ENCODE measurements at places on chromosomes 12 and 14.
A peak's percentile ranks its signal among the peaks of the same experiment; 100 is the strongest.

DNA sequence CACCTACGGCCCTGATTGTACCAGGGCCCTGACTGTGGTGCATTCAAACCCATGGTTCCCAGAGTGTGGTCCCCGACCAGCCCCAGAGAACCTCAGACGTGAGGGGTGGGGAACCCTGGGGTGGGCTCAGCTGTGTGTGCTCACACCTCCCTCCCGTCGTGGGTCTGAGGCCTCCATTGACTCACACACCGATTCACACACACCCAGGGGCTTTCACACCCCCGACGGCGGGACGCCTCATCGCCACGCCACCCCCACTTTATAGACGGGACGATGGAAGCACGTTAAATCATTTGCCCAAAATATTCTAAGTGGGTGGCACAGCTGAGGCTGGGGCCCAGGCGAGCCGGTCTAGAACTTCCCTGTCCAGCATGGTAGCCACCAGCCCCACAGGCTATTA is 3.4 kb upstream of the FBRSL1 start:
- no peak for ATAC-seq

DNA sequence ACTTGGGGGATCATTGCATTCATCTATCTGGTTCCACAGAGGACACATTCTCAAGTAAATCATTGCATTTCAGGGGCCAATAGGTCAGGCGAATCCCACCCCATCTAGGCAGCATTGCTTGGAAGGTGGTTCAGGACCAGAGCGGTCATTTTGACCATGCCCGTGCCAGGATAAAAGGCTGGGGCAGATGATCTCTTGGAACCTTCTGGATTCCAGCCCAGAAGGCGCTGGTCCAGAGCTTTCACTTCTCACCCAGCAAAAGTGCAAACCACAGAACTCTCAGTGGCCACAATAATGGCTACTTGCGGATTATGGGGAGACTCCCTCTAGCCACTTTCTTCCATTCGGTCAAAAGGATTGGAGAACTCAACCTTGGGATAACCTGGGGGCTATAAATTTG is 595 bp upstream of the KRT85 start:
- ATAC-seq: no peak

DNA sequence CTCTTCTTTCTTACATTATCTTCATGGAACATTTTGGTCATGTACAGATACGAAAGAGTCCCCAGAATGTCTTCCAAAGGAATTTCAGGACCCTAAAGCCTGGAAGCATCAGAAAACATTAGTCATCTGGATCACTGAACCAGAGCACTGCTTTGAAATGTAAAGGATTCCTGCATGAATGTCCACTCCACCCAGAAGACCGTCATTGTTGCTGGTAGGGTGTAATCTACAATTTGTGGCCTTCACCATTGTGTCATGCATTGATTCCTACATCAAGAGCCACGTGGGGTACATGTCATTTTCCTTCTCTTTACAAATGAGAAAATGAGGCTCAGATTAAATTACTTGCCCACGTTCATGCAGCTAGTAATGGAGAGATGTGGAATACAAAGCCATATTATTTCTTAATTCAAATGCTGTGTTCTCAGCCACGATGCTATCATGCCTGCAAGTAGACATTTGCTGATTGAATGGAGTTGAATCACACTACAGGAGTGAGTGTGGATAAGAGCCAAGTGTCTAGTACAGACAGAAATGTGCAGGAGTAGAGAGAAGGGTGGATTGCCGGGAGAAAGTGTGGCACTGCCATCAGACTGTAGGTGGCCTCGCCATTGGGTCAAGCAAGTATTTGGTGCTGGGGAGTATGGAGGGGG is 231.2 kb downstream of the C12orf75 start:
- peak; percentile 54 for ATAC-seq

- no peak for ATAC-seq
Measured at GRCh38 chr12:79624378-79624777, 66.4 kb downstream of the PAWR start.

DNA sequence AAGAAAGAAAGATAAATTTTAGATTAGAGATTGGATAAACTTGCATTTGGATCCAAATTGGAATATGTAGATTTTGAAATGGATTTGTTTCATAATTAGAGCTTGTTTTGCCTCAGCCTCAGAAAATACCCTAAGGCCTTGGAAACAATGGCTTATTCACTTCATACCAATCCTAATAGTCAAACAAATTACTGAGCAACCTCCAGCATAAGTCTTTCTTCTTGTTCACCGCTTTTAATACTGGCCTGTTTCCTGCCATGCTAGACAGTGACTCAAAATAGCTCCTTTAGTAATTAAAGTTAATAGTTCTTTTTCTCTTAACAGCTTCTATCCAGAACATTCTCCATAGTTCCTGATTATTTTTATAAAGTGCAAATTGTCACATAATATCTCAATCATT is 110.9 kb upstream of the DNM1L start:
- peak; percentile 92 for ATAC-seq

DNA sequence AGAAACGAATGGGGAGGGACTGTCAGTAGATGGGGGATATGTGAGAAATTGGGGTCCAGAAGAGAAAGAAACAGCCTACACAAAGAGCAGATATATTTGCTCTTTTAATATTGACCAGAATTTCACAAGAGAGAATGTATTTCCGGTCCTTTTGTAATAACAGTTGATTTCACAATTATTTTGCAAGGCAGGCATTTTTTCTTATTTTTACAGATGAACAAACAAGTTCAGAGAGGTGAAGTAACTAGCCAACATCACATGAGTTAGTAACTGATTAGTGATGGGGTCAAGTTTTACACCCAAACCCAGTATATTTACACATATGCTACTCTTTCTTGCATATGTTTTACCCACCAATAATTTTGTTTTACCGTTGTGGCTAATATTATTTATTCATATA is 188.2 kb downstream of the NAV3 start:
- no peak for ATAC-seq

DNA sequence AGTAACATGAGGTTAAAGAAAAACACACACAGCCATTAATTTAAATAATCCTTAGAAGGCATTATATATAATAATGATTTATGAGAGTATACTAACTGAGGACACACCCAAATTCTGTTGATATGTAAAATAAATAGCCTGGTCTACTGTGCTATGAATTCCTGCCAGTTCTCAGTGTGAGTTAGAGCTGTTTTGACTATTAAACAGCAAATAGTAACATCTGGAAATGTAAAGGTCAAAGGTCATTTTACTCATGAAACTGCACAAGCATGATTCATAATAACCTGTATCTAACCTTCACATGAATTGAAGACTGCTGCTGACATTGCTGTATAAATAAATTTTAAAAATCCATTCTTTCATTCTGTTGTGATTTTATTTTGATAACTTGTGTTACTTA is 966.7 kb downstream of the SLC6A15 start:
- peak; percentile 55 for ATAC-seq

DNA sequence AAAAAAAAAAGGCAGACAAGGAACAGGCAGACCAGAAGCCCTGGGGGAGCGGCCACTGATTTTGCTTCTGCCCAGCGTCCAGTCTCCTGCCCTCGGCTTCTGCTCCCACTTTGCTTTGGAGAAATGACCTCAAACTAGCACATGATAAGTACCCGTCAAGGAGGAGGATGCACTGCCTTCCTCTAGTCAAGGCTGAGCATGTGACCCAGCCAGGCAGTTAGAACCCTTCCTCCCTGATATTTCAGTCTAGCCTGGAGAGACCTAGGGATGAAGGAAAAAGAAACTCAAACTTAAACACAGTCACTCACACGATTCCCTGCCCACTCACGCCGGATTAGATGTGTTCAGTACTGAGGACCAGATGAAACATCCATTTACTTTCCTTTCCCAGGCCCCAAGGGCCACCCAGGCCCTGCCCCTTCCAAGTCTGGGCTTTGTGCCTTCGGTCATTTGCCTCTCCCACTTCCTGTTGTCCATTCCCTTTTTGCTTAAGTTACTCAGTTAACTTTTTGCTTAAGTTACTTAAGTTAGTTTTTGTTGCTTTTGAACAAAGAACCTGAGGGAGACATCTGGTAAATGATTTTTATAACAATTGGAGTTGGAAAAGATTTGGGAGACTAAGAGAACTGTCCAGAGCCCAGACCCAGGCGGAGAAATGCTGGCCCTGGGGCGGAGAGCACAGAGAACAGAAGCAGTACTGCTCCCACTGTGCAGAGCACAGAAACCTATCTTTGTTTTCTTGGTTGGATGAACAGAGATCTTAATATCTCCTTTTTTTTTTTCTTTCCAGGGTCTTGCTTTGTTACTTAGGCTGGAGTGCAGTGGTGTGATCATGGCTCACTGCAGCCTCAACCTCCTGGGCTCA is 23.0 kb upstream of the TTC7B start:
- ATAC-seq: no peak

DNA sequence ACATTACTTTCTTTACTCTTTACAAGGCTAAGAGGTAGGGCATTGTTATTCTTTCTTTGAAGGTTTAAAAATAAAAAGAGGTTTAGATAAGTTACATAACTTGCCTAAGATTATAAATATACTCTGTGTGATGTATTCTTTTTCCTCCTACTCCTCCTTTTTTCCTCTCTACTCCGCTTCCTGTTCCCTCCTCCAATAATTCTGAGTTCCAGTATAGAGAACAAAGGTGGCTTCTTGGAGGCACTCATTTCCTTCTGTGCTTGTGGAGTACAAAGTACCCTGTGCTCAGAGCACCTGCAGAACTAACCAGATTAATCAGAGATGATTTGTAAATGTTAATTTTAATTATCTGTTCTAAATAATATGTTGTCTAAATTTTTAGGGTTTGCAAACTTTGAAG is 11.3 kb downstream of the LRRC9 start:
- ATAC-seq: no peak

DNA sequence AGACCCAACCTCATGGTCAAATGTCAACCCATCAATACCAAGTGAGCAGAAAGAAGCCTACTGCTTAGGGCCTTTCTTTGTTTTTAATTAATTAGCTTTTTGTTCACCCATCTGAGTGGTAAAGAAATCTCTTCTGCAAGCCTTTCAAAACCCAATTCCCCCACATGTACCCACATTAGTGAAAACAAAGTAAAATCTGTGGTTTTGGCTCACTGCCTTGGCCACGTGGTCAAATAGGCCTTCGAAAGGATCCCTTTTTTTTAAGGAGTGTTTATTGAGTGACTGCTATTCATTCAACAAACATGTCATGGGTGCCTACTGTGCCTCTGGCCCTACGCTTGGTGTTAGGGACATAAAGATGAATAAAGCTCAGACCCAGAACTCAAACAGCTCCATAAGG is 160.1 kb downstream of the NUAK1 start:
- ATAC-seq: no peak

DNA sequence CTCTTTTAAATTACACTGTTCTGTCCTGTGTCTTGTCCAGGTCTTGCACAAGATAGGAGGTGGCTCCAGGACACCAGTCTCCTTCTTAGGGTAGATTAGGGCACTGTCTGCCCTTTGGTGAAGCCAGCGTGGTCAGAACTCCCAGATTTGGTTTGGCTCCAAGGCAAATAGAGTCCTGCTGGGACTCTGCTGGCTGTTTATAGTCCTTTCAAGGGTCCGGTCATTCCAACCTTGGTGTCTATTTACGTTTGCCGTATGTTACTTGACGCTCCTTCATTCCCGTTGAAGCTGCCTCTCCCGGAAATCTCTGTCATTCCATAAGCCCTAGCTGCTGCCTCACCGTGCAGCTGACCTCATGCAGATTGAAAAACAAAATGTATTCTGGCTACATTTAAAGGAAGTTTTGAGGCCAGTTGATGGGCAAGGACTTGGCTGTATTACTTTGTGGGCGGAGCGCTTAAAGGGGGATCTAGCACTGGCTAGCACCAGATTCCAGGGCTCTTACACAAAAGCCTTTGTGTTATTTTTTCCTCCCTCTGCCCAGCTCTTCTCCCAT is 180.6 kb downstream of the AKAP6 start:
- peak; percentile 24 for ATAC-seq

DNA sequence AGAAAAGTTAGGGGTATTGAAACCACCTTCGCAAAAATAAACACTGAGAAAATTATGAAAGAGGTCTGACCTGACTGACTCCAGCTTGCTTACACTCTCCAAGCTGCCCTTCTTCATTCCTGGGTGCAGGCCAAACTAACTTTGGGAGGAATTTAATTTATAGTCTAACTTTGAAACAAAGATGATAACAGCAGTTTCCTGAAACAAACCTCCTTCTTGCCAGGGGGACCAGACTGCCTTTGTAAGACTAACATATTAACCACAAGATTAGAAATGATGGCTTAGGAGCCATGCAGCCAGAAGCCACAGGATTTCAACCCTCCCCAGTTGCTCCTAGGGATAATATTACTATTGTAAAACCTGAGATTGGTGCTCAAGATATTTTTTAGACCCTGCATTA is 13.8 kb upstream of the EEA1 start:
- no peak for ATAC-seq

- no peak for ATAC-seq
Measured at GRCh38 chr14:102603293-102603907, 11.0 kb downstream of the RCOR1 start.

GRCh38 chr12:98970210-98970609 is 325.1 kb downstream of the APAF1 start:
- ATAC-seq: no peak

GRCh38 chr12:95918194-95918993 is 24.0 kb downstream of the CCDC38 start:
- ATAC-seq: peak; percentile 87

DNA sequence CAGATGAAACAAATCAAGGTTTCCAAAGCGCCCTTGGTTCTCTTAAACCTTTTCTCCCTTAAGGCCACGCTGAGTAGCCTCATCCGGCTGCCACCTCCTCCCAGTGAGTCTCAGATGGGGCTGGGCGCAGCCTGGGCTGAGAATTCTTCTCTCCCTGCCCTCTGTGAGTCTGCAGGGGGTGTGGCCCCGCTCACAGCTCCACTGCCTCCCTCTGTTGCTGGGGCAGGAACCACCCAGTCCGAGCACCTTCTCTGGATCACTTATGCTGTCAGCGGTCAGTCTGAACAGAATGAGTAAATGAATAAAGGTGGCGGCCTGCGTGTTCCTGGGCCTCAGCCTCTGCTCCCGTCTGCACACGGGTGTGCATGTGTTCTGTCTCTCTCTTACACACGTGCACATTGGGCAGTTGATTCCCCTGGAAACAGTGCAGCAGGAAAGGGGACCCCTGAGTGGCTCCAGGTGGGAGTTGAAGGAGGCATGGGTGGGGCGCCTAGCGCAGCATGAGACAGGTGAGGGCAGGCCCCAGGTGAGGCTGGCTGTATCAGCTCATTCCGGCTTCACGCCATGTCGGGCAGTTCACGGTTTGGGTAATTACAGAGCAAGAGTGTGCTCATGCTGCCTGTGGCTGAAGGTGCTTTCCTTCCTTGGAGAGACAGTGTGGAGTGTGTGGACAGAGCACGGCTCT is 4.3 kb downstream of the PAPLN start:
- peak; percentile 80 for ATAC-seq

- no peak for ATAC-seq
Measured at GRCh38 chr14:54976316-54976715, 50.6 kb downstream of the WDHD1 start.

GRCh38 chr12:108215458-108215857 is 86.4 kb downstream of the WSCD2 start:
- no peak for ATAC-seq

GRCh38 chr12:104514092-104514810 is 57.5 kb downstream of the CHST11 start:
- ATAC-seq: no peak

DNA sequence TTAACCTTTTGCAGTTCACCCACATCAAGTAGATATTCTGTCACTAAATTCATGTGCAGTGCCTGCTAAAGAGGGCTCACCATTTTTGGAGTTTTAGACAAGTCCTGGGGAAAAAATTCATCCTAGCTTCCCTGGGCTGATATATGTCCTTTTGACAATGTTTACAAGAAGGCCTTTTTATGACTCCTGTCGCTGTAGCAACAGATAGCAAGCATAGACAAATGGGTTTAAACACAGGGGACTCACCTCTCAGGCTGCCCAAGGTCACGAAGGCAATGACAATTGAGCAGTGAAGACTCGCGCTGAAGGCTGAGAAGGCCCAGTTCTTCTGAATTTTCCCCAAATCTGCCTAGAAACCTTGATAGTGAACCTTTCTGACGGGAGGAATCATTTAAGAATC is 150.7 kb upstream of the CPM start:
- ATAC-seq: no peak
